ENCODE measurements at places on chromosomes 1 and 21. TPM values are rescaled to one million over a fixed set of nuclear protein-coding genes. Genes with fewer than 3 reads are reported as not detected.
A peak's percentile ranks its signal among the peaks of the same experiment; 100 is the strongest.

MASP2 gene
- not detected for total RNA-seq

DENND1B gene
- 2.6 TPM for total RNA-seq

DNA sequence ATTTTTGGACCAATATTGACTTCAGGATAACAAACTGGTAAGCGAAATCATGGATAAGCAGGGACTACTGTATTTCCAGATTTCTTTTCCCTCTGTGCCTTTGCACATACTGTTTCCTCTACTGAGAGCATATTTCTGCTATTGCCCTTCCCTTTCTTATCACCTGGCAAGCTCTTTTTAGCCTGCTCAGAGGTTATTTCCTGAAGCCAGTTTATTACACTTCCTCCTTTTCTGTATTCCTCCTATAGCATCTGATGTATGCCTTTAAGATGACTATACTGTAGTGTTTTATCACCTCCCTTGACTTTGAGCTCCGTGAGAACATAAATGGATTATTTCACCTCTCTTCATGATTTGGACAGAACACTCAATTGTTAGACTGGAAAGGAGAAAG is 49.0 kb downstream of the MAGI3 start:
- no peak for DNase-seq

MRPL39 gene
- total RNA-seq: 32.7 TPM

- peak; percentile 44 for DNase-seq
These were observed 652 bp downstream of the ARL8A start for GRCh38 chr1:202143768-202144401.

RXRG gene
- not detected for total RNA-seq

- DNase-seq: no peak
These were observed 83.8 kb downstream of the NIBAN1 start for GRCh38 chr1:184890539-184890973.

FCMR gene
- total RNA-seq: not detected

DNA sequence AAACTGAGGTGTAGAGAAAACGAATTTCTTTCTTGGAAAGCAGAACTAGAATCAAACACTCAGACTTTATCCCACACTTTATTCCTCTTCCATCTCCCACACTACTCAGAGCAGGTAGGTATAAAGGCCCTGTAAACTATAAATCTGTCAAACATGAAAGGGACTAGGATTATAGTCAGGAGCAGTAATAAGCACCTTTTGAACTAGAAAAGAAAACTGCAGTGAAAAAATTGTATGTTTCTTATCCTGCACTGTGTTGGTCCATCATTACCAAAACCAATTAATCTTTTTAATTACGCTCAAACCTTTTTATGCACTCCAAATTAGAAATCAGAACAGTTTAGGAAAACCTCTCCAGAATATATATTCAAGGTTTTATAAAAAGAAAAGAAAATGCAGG is 47.6 kb downstream of the LPAR3 start:
- no peak for DNase-seq

GRCh38 chr1:25702101-25702775 is 85.6 kb downstream of the MAN1C1 start:
- DNase-seq: no peak

CCDC27 gene
- not detected for total RNA-seq

GJA8 gene
- not detected for total RNA-seq

- DNase-seq: no peak
These were observed 12.7 kb upstream of the COL11A1 start for GRCh38 chr1:103120981-103121380.

DNA sequence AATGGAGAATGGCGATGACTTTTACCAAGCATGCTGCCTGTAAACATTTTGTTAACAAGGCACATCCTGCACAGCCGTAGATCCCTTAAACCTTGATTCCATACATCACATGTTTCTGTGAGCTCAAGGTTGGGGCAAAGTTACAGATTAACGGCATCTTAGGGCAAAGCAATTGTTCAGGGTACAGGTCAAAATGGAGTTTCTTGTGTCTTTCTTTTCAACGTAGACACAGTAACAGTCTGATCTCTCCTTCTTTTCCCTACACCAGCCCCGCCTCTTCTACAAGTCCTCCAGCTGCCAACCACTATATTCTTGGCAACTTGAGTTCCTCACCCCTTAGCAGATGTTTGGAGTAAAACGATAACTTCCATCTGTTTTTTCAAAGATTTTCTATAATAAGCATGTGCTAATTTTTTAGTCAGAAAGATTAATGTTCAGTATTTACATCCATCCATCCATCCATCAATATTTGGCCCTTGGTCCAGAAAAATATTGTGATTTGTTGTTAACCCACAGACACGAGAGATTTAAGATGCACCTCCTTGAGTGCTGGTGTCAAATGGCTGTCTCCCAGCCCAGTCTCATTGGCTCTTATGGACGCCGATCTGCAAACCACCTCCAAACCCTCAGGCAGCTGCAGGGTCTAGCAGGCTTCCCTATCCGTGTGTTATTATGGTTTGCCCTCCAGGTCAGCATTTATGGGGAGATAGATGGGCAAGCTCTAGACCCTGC is 3.8 kb downstream of the DNALI1 start:
- no peak for DNase-seq

SLC37A1 gene
- 14.0 TPM for total RNA-seq

JAM2 gene
- 1.5 TPM for total RNA-seq

GRCh38 chr1:84236256-84236655 is 65.3 kb upstream of the SAMD13 start:
- DNase-seq: no peak
